ENCODE measurements at places on chromosomes 2 and 18. TPM values are rescaled to one million over a fixed set of nuclear protein-coding genes. Genes with fewer than 3 reads are reported as not detected.

Gene C2orf78
- not detected for total RNA-seq

Gene ZNF513
- total RNA-seq = 11.5 TPM

Gene HOXD13
- not detected for total RNA-seq

Gene TFPI
- total RNA-seq = 6.9 TPM

Gene C2orf76
- 4.8 TPM for total RNA-seq

Gene NEURL3
- total RNA-seq = 0.52 TPM

Gene RNF125
- total RNA-seq = 57.0 TPM

Gene ATG4B
- 46.9 TPM for total RNA-seq

All from mononuclear cell (primary cell).